Hematopoietic multipotent progenitor cell treated with erythropoietin and hydrocortisone succinate and interleukin-3 and kit ligand, for 6 days (in vitro differentiated cells): ENCODE measurements at places on chromosomes 7 and 10.

- DNase-seq: no peak
Measured at GRCh38 chr7:42869131-42870020, 42.5 kb downstream of the C7orf25 start.

GRCh38 chr7:106176414-106177299, 64.5 kb upstream of the SYPL1 start:
- DNase-seq: peak; percentile 77

DNA sequence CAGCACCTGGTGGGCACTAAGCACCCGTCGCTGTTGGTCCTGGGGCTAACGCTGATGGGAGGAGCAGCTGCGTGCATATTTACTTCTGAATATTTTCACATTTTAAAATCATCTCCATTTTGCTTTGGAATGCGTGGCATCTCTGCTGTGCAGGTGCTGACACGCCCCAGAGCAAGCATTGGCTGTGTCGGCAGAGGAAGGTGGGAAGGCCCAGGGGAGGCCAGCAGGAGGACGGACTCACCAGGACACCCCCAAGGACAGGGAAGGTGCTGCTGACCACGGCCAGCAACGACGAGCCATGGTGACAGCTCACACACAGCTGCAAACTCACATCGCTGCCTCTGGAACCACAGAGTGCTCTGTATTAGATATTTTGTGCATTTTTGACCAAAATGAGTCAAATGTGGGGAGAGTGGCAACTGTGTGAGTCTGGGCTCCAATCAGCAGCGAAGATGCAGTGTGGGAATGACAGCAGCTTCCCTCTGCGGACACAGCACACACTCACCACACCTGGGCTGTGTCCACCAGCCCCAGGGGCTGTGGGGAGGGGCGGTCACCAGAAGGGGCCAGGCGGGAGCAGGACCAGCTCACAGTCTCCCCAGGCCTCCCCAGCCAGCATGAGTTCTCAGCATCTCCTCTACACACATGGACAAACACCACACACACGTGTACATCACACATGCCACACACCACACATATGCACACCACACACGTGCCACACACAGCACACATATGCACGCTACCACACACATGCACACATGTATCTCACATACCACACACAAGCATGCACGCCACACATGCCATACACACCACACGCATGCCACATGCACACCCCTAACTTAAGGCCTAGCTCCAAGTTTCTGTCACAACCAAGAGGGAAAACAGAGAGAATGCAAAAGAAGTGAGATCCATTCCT, 58.2 kb downstream of the PTPRN2 start:
- DNase-seq: no peak

GRCh38 chr7:126426652-126427051, 826.1 kb downstream of the GRM8 start:
- DNase-seq: no peak

DNA sequence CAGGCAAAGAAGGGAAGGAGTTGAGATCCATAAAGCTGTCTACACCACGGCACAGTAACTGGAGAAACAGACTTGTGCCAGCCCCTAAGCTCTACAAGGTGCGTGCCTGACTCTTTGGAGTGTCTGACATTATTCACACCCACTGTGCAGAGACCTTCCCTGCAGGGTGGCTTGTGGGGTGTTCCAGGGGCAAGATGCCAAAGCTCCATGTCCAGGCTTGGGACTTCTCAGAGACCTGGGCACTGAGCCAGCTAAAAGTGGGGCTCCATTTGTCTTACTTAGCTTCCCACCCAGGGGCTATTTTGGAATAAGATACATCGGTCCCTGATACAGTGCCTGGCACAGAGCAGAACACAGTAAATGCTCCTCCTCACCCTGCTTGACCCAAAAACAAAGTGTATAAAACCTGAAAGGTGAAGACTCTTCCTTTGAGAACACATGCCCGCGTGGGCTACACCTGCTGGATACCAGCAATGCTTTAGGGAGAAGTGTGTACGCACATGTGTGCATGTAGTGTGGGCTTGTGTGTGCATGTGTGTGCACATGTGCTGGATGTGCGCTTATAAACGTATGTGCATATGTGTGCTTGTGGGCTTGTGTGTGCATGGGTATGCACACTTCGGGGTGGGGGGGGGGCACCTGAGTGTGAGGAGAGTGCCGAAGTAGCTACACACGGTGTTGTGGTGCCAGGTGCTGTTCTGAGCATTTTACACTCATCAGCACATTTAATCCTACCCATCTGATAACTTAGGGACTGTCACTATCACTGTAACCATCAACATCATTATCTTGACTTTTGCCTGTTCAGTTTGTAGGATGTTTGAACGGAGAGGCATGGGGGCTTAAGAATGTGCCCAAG, 143.0 kb downstream of the ARHGAP22 start:
- no peak for DNase-seq

DNA sequence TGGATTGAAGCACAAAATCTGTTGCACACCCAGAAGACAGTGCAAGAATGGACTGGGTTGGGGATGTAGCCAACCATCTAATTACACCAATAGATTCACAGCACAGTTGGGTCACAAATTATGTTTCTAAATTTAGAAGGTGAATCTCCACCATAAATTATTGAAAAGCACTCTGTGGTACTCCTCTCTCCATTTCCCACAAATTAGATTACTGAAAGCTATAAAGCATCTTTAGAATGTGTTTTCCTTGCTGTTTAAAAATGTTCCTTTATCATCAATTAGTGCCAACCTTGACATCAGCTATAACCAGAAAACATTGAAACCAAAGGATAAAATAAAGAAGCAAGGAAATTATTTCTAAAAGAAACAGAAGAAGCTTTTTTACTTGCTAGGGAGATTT, 39.9 kb upstream of the HDAC9 start:
- DNase-seq: no peak
